ENCODE measurements at places on chromosomes 11 and 22.

DNA sequence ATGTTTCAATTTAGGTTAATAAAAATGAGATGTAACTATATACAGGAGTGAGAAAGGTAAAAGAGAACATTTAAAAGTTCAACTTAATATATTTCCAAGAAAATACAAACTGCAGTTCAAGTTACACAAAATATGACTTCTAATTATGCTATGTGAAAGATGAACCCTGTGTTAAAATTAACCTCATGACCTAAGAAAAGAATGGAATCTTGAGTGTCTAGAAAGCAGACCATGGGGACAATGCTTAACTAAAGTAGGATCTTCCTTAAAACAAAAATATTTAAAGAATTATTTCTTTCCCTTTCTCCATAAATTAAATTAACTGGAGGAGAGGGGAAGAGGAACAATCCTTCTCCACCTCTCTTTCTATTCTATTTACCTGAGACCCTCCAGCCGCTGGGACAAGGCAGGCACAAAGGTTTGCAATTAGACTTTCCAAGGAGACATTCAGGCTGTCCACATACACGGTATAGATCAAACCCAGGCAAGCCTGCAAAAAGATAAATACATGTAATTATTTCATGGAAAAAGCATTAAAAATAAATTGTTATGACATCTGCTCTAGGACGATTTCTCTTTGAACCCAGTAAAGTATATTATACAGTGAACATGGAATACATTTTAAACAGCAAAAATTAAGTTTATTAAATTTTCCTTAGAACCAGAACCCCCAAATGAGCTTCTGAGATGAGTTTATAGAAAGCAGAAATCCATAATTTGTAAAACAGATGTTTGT lies 264.5 kb downstream of the SBF2 start:
- H3K4me3 ChIP-seq, result no peak overlapping the region
- no peak overlapping the region for H3K27ac ChIP-seq
- no peak for DNase-seq

DNA sequence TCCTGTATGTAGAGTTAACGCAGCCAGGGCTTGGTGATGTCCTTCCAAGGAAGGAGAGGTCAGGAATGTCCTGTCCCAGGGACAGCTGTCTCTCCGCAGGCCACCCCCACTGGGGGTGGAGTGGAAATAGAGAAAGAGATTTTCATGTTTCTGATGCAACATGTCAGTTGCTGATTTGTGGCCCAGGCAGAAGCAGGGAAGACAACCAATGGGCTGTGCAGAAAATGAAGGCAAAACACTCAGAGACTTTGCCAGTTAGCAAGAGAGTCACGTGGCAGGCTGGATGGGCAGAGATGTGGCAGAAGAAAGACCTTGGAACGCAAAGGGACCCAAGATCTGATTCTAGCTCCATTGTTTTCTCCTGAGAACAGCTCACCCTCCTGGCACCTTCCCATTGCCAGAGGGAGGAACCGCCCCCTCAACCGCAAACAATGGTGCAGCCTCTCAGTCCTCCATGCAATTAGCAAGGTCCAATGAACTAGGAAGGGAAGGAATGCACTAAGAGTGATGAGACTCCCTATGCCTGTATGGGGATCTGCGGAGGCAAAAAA lies 71.0 kb downstream of the SYN3 start:
- DNase-seq, result no peak
- peaks cover 2% of the 10 kb centered on the region for H3K27me3 ChIP-seq
- no peak overlapping the region for H3K4me3 ChIP-seq

DNA sequence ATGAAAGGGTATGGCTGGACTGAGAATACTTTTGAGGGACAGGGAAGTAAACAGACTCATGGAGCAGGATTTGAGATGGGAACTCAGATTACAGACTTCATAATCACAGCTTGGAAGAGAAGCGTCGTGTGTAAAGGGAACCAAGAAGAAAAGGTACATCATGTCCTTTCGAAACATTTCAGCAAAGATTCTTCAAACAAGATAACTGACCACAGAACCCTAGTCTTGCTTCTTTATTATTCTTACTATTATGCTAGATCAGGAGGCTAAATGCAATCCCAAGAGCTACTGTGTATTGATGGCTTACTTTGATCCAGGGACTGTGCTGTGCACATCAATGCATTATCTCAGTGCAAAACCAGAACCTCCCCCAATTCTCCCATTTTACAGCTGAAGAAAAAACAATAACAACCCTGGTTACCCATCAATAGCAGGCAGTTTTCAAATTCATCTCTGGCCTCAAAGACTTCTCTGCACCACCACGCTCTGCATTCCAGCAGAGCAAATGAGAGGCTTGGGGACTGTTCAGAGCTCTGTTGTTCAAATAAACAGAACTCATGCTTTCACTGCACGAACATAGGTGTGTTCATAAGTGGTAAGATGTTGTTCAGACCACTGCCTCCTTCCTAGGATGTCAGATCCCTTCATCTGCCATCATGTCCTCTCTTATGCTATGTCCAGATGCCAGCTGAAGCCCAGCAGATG lies 104.8 kb upstream of the NAV2 start:
- H3K4me3 ChIP-seq, result no peak overlapping the region
- DNase-seq, result no peak
- H3K27ac ChIP-seq, result no peak overlapping the region
- no peaks in the 10 kb centered on the region for H3K36me3 ChIP-seq

DNA sequence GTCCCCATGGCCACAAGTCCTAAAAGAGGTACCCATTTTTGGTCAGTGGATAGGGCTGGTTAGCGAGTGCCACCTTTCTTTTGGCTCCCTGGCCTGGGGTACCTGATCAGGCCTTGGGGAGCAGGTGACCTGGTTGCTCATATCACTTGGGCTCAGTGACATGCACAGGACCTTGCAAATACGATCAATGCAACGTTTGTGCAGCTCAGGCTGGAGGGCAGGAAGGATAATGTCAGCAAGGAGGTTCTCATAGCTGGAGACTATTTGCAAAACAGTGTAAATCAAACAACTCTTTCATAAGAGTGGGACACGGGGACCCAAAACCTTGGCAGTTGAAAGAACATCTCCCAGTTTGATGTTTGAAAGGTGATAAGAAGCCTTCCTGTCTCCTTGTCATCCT lies 127.4 kb upstream of the CADM1 start:
- H3K4me1 ChIP-seq, result no peaks in the 10 kb centered on the region
- no peak for DNase-seq
- H3K36me3 ChIP-seq, result no peaks in the 10 kb centered on the region

- no peak overlapping the region for H3K4me3 ChIP-seq
- peaks cover 2% of the 10 kb centered on the region for H3K4me1 ChIP-seq
- no peak for DNase-seq
- no peaks in the 10 kb centered on the region for H3K27me3 ChIP-seq
These were observed 15.3 kb downstream of the TMPRSS13 start for GRCh38 chr11:117913736-117914397.

- peaks cover 40% of the 10 kb centered on the region for H3K27me3 ChIP-seq
- no peak overlapping the region for H3K27ac ChIP-seq
These were observed 1.5 kb upstream of the UBASH3B start for GRCh38 chr11:122653916-122654585.

- no peak overlapping the region for H3K27ac ChIP-seq
- peaks cover 12% of the 10 kb centered on the region for H3K27me3 ChIP-seq
- DNase-seq, result no peak
- peaks cover 15% of the 10 kb centered on the region for H3K4me1 ChIP-seq
- no peaks in the 10 kb centered on the region for H3K36me3 ChIP-seq
These were observed 31.3 kb downstream of the SERPINH1 start for GRCh38 chr11:75593286-75593915.

DNA sequence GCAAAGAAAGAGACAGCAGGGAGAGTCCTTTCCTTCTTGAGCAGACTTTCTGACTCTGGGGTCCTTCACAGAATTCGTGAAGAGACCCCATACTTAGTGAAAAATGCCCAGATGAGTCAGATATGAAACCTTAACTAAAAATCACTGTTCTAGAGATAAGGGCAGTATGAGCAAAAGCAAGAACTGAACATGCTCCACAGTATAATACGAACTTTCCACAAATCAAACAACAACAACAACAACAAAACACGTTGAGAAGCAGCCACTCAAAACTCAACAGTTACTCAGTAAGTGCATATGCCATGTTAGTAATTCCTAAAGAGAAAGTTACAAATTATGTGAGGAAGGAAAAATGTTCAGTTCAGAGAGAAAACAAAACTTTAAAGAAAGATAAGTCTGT lies 44.3 kb downstream of the PITPNB start:
- peaks cover 22% of the 10 kb centered on the region for H3K36me3 ChIP-seq
- H3K27ac ChIP-seq, result no peak overlapping the region
- H3K4me3 ChIP-seq, result no peak overlapping the region
- no peaks in the 10 kb centered on the region for H3K27me3 ChIP-seq
- H3K4me1 ChIP-seq, result peaks cover 36% of the 10 kb centered on the region

GRCh38 chr11:2558397-2558796 lies 113.6 kb downstream of the KCNQ1 start:
- H3K4me3 ChIP-seq, result no peak overlapping the region
- DNase-seq, result no peak
- no peak overlapping the region for H3K27ac ChIP-seq
- no peaks in the 10 kb centered on the region for H3K27me3 ChIP-seq
- no peaks in the 10 kb centered on the region for H3K4me1 ChIP-seq

GRCh38 chr11:77967753-77968152 lies 26.7 kb downstream of the INTS4 start:
- H3K27me3 ChIP-seq, result no peaks in the 10 kb centered on the region
- no peak overlapping the region for H3K4me3 ChIP-seq
- H3K4me1 ChIP-seq, result no peaks in the 10 kb centered on the region
- peaks cover 12% of the 10 kb centered on the region for H3K36me3 ChIP-seq
- no peak overlapping the region for H3K27ac ChIP-seq

GRCh38 chr22:17339095-17339693 lies 30.1 kb upstream of the CECR2 start:
- peaks cover 10% of the 10 kb centered on the region for H3K27me3 ChIP-seq
- DNase-seq, result no peak
- H3K4me1 ChIP-seq, result no peaks in the 10 kb centered on the region
- H3K27ac ChIP-seq, result no peak overlapping the region

DNA sequence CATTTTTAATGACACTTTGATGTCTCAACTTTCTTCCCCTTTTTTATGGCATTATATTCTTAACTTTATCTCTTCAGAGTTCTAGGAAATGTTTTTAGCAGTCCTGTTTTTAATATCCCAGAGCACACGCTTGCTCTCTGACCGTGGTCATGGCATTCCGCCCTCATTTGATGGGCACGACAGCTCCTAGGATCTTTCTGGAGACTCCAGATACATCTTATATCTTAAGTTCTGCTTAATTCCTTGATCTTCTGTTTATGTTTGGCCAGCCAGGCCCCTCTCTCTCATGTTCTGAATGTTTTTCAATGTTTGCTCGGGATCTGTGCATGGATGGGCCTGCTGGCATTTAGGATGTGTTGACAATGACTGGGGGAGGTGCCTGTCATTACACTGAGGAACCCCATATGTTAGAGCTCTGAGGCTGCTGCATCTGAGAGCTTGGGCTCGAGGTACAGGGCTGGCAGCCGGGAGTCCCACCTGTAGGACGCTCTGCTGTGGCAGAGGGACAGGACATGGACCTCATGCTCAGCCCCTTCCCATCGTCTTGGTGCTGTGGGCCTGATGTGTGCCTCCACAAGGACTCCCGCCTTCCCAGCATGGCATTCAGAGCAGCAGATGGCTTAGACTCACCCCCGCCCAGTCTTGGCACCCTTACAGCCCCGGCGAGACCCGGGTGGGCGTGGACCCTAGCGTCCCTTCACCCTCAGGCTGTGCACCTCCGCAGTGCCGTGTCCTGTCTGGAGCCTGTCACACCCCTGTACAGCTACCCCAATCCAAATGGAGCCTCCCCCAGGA lies 75.0 kb downstream of the CDKN1C start:
- no peaks in the 10 kb centered on the region for H3K36me3 ChIP-seq
- H3K4me3 ChIP-seq, result no peak overlapping the region
- no peak for DNase-seq

- DNase-seq, result no peak
- no peaks in the 10 kb centered on the region for H3K27me3 ChIP-seq
- H3K4me1 ChIP-seq, result no peaks in the 10 kb centered on the region
- no peak overlapping the region for H3K4me3 ChIP-seq
These were observed 129.0 kb downstream of the NECTIN1 start for GRCh38 chr11:119599864-119600541.

GRCh38 chr11:79794484-79795393 lies 353.9 kb upstream of the TENM4 start:
- no peak for DNase-seq
- H3K27me3 ChIP-seq, result no peaks in the 10 kb centered on the region
- H3K4me3 ChIP-seq, result no peak overlapping the region
- H3K36me3 ChIP-seq, result no peaks in the 10 kb centered on the region
- H3K27ac ChIP-seq, result no peak overlapping the region

DNA sequence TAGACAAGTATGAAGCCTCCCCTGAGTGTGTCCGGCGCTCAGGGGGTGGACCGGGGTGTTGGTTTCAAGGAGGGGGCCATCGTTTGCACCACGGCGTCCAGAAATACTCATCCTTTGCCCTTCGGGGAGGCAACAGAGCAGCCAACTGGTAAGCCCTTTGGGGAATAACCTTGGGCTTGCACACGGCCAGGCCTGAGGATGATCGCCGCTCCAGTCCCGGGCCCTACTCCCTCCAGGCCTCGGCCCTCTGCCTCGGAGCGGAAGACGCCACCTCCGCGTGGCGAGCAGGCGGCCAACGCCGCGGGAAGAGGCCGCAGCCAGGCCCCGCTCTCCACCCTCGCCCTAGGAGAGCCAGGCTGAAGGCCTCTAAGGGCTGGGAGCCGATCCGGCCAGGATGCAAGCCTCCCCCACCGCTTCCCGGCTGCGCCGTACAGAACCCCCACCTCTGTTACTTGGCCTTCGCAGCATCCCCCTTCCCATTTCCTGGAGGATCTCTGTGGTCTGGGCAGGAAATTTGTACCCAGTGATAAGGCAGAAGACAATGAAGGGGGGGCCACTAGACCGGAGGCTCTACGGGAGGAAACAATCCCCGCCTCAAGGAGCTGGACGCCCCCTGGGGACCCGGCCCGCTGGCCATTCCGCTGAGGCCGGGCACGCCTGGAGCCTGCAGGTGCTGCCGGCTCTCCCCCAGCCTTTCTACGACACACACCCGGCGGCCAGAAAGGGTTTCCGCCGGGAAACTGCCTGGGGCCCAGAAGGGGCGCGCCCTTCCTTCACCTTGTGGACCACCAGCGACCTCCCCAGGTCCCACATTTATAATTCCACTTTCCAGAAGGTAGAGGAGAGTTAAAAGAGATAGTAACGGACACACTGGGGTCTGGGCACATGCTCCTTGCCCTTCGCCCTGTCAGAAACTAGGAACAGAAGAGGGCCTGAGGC lies 2.6 kb downstream of the ESAM start:
- peaks cover 26% of the 10 kb centered on the region for H3K4me1 ChIP-seq
- H3K27ac ChIP-seq, result no peak overlapping the region
- H3K36me3 ChIP-seq, result no peaks in the 10 kb centered on the region
- DNase-seq, result no peak
- H3K4me3 ChIP-seq, result no peak overlapping the region
- H3K27me3 ChIP-seq, result peaks cover 50% of the 10 kb centered on the region

- no peak for DNase-seq
- no peaks in the 10 kb centered on the region for H3K4me1 ChIP-seq
- H3K36me3 ChIP-seq, result peaks cover 11% of the 10 kb centered on the region
- H3K27me3 ChIP-seq, result no peaks in the 10 kb centered on the region
These were observed 129.9 kb downstream of the KCNC1 start for GRCh38 chr11:17864478-17864941.
